C1 segment of cervical spinal cord (tissue), 14 donors: ENCODE measurements at places on chromosomes 5 and 9.

DNA sequence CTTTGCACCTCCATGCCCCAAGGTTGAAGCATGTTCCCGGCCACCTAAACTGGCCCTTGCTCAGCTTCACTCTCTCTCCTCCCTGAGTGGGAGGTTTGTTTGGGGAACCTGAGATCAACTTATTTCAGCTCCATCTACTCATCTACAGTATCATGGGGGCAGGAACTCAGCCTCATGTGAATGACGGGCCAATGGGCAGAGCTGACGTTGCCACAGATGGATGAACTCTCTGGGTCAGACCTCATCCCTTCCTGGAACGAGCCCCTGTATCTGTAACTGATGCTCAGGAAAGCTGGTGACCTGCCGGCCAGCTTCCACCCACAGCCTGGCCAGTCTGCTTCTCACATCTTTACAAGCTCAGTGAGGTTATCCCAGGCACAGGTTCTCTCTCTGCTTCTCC lies 369.6 kb downstream of the IRX2 start:
- no peak for DNase-seq

DNA sequence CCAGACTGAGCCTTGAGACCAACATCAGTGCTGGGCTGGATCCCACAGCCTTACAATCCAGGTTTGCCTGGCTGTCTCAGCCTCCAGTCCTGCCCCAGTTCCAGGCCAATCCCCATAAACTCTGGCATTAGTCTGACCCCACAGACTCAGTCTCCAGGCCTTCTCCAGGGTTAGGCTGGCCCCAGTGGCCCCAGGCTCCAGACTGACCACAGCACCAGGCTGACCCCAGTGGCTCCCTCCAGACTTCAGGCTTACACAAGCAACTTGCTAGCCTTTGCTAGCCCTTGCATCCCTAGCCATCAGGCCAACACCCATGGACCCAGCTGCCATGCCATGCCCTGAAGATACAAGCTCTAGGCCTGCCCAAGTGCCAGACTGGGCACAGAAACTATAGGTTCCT lies 1326.0 kb upstream of the C9orf72 start:
- no peak for DNase-seq

- no peak for DNase-seq
Observed at GRCh38 chr9:137076636-137077009, 694 bp upstream of the UAP1L1 start.

DNA sequence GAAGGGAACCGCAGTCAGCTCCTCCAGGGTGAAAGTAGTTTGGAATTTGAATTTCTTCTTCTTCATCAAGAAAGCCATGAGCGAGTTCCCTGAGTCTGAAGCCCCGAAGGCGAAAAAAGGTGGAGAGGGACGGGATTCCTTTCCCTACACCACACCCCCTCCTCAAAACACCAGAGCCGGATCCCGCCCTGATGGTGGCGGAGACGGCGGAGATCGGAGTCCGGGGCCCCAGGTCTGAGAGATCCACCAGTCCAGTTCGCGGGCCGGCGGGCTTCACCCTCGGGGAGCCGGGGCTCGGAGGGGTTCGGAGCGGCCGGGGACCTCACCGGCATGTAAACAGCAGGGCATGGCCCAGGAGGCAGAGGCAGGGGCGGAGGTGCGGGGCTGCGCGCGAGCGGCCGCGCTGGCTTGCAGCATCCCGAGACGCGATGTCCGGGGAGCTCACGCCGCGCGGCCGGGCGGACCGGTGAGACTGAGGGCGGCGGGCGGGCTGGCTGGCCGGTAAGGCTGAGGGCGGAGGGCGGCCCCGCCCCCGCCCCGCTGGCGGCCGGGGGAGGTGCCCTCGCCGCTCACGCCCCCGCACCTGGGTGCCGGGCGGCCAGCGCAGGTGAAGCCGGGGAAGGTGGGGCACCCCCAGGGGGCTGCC lies 606 bp downstream of the EEIG1 start:
- DNase-seq: no peak

DNA sequence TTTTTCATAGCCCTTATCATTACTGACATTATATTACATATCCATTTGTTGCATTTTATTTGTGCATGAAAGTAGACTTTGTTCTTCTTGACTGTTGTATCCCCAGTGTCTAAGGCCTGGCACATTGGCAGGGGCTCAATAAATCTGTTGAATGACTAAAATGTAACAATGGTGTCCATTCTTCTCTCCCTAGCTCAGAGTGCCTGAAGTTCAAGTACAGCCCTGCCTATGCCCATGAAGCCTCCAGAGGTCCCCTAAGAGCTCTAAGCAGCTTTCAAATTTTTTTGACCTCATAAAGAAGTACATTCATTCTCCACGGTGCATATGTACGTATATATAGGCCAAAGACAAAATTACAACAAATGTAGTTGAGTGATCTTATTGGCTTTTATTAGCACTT lies 4.2 kb upstream of the BSPRY start:
- no peak for DNase-seq

GRCh38 chr5:145242551-145242950 lies 592.6 kb downstream of the PRELID2 start:
- no peak for DNase-seq

DNA sequence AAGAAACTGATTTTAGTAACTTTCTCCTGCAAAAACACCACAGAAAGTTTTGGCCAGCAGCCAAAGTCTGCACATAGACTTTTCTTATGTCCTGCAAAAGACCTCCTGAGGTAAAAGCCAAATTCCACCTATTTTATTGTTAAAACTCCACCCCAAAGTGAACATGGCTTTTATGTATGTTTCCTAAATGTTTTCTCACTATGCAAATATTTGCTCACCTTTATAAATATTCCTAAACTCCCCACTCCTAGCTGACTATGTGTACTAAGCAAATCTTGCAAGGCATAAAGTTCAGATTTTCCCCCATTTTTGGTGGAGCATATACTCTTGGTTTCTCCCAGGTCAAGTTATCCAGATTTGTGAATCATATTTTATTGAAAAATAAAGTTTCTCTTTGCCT lies 446.2 kb downstream of the DNAH5 start:
- DNase-seq: no peak

- DNase-seq: no peak
Observed at GRCh38 chr5:41736641-41737040, 133.6 kb downstream of the OXCT1 start.

GRCh38 chr5:111248571-111248970 lies 24.4 kb downstream of the CAMK4 start:
- DNase-seq: no peak

DNA sequence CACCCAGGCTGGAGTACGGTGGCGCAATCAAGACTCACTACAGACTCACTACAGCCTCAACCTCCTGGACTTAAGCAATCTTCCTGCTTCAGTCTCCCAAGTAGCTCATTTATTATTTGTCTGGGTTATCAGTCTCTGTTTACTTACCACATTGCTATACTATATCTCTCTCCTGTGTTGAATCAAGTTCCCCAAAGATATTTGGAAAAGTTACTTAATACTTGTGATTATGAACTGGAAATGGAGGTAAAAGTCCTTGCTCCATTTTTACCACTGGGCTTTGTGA lies 55.6 kb downstream of the ANGPTL2 start:
- DNase-seq: no peak

DNA sequence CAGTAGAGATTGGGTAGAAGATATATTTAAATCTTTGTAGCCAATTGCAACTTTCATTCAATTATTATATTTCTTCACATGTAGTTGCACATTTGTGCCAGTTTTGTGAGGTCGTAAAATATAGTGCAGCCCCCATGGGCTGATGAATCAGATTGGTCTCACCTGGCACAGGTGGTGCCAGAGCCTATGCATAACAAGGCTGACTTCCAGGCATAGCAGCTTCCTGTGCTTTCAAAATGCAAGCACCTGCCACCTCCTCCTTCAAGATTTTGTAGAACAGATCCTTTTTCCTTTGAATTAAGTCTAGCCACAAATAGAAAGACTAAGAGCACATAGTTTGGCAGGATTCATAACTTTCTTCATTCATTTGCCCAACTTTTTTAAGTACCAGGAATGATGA lies 87.1 kb downstream of the STARD4 start:
- DNase-seq: no peak

GRCh38 chr5:61881821-61882487 lies 424.1 kb upstream of the KIF2A start:
- DNase-seq: no peak

- DNase-seq: no peak
Observed at GRCh38 chr5:174828804-174829510, 104.6 kb downstream of the MSX2 start.
